ENCODE measurements at places on chromosomes 12 and 14.

DNA sequence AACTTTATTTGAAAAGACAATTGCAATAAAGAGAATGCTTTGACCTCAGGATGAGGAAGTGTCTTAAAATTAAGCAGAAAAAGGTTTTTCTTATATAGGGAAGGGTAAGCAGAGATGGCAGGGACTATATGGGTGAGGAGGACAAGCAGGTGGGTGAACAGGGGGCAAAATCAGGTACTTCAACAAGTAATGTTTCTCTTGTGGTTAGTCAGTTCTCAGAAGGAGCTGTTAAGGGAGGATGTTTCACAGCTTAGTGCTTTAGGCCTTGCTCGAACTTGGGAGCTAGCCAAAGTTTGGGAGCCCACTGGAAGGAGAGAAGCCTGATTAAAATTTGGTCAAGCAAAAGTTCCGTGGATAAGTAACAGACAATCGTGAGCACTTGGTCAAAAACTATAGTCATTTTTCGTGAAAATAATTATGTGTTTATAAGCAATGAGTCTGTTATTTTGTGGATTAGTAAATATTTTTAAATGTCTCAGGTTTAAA is 364.2 kb upstream of the TMPO start:
- no peak for DNase-seq

DNA sequence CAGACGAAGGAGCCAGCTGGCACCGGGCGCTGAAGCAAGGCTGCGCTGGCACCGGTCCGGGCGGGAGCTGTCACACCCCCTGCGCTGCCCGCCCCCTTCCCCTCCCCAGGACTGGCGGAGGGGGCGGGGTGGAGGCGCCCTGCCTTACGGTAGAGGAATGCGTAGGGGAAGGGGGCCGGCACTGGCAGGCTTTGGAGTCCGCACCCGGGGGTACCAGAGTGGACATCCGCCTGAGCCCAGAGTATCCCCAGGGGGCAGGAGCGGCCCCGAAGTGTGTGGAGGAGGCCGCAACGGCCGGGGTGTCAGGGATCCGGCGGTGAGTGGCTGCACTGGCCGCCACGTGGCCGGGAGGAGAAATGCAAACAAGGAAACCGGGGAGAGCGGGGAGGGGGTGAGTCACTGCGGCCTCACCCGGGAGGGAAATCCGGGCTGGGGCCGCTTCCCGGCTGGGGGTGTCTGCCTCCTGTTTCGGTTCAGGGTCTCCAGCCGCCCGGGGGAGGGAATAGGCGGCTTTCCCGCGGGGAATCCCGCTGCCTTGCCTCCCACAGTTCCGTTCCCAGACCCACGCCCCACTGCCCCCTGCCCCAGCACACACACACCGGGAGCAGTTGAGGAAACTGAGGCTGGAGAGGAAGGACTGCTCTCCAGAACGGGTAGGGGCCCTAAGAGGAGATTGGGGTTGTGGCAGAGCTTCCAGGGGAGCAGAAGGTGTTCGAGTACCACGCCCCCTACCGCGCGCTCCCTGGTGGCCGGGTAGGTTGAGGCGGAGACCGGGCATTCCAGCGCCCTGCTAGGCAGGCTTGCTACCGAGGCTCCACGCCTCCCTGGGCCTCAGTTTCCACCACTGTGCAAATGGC is at the start of gene RAPGEF3:
TSS of gene RAPGEF3 (minus strand) at position 47 of the 857 bp plus-strand sequence. CDS start 324 bp downstream, outside the sequence.
- DNase-seq, result no peak

DNA sequence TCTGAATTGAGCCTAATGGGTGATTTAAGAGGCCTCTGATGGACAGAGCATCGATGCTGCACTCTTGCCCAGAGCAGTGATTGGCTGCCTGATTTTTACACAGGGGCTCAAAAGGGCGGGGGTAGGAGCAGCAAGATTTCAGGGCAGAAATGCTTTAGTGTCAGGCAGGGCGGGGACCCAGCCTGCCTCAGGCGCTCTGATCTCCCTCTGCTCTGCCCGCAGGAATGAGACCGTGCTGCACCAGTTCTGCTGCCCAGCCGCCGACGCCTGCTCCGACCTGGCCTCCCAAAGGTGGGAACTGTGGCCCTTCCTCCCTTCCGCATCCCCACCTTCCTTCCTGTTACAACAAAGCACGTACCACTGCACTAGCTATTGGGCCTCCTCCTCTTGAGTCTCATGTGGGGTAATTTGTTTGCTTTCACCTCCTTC is 32.4 kb downstream of the IQSEC3 start:
- DNase-seq, result no peak

GRCh38 chr12:94269316-94269999 is 121.1 kb downstream of the PLXNC1 start:
- DNase-seq, result no peak
